ENCODE measurements at places on chromosomes 4 and X.

GRCh38 chr4:142407596-142407995 is 438.5 kb downstream of the INPP4B start:
- no peak for DNase-seq

DNA sequence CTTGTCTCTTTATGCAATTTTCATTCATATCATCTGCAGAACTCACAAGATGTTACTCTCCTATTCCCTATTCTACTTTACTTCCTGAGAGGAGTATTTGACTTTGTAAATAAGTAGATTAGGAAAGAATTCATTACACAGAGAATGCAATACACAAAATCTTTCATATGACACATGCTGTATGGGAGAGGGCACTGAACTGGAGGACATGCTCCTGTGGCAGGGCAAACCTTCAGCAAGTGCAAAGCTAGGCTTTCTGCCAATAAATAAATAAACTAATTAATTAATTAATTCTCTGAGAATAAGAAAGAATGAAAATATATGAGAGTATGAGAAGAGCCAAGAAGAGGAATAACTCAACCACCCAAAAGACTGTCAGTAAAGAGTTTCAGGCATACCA is 33.9 kb downstream of the THAP9 start:
- DNase-seq, result no peak

DNA sequence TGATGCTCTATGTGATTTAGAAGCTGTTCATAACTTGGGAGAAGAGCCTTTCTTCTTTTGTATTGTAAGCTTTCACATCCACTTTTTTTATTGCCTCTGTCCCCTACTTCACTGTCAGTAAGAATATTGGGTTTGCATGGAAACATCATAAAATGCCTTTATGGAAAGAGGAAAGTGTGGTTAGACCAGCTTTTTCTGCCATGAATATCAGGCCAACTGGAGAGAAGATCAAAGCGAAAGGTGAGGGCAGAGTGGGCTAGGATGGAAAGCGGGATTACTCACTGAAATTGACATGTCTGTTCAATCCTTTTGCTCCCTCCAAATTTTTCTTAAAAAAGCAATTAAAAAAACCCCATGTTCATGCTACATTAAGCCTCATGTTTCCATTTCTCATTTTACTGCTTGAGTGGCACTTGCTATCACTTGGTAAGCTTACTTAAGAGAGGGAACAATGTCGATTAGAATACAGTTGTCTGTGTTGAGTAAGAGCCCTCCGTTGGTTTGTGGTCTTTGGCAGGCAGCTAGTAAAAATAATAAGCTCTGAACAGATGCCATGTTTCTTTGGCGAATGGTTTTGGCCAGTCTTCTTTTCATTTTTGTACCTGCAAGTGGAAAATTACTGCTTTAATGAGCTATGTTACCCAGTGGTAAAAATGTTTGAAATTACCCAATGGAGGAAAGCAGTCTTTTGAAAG is 35.9 kb downstream of the SUPT20HL1 start:
- no peak for DNase-seq

- no peak for DNase-seq
Observed at GRCh38 chrX:109463784-109464183, 18.1 kb downstream of the GUCY2F start.

DNA sequence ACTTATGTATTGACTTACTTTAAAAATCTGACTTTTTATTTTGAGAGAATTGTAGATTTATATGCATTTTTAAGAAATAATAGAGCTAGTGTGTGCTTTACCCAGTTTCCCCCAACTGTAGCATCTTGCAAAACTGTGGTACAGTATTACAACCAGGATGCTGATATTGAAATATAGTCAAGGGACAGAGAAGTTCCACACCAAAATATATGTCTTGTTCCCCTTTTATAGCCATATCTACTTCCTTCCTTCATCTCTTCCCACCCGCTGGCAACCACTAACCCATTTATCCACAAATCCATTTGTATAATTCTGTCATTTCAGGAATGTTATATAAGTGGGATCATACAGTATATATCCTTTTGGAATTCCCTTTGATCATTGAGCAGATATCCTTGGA is 16.8 kb downstream of the KDM6A start:
- DNase-seq, result no peak

- no peak for DNase-seq
Observed at GRCh38 chrX:110509755-110510532, 151.3 kb downstream of the RTL9 start.

GRCh38 chr4:171954650-171955049 is 141.4 kb downstream of the GALNTL6 start:
- DNase-seq, result no peak

DNA sequence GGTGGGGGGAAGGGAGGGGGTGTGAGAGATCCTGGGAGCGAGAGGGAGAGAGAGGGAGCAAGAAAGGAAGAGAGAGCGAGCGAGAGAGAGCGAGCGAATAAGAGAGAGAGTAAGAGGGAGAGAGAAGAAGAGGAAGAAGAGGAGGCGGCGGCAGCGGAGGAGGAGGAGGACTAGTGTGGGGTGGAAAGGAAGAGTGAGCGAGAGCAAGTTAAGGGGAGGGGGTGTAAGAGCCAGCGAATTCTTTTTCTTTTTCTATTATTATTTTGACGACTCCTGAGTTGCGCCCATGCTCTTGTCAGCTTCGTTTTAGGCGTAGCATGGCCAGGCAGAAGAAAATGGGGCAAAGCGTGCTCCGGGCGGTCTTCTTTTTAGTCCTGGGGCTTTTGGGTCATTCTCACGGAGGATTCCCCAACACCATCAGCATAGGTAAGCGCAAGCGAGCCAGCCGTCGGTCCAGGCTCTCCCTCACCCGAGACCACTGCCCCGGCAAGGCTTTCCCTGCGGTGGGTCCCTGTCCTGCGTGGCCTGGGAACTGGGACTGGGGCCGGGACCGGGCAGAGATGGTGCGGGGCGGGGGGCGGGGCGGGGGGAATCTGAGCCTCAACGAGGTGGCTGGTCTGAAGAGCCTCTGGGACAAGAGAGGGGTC is at the start of gene GRIA3:
GRIA3 (plus strand) TSS at position 60 of the 647 bp plus-strand sequence; CDS start at position 318, 258 bp downstream.
- DNase-seq, result no peak

DNA sequence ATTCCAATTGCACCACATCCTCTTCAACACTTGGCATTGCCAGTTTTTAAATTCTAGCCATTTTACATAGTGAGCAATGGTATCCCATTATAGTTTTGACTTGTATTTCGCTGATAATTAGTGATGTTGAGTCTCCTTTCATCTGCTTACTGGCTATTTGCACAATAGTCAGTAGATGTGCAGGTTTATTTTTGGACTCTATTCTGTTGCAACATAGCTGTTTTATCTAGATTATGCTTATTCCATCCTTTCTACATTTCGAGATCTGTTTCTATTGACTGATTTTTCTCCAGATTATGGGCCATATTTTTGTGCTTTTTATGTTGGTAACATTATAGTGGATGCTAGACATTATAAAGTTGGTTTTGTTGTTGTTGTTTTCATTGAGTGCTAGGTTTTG is 106.1 kb downstream of the WWC2 start:
- no peak for DNase-seq

DNA sequence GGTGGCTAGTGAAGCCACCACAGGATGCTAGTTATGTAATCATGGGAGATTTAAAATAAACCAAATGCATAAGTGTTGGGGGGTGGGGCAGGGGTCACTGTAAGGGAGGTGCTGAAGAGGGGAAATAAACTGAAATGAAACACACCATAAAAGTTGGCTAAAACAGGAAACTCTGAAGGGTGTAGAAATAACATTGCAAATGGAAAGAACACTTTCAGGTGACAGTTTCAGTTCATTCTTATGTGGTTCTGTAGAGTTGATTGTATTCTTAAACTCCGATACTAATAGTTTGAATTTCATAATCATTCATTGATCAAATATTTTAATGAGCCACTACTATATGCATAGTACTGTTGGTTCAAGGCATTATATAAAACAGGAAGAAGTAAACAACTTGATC is 80.1 kb downstream of the HDAC8 start:
- DNase-seq, result no peak

DNA sequence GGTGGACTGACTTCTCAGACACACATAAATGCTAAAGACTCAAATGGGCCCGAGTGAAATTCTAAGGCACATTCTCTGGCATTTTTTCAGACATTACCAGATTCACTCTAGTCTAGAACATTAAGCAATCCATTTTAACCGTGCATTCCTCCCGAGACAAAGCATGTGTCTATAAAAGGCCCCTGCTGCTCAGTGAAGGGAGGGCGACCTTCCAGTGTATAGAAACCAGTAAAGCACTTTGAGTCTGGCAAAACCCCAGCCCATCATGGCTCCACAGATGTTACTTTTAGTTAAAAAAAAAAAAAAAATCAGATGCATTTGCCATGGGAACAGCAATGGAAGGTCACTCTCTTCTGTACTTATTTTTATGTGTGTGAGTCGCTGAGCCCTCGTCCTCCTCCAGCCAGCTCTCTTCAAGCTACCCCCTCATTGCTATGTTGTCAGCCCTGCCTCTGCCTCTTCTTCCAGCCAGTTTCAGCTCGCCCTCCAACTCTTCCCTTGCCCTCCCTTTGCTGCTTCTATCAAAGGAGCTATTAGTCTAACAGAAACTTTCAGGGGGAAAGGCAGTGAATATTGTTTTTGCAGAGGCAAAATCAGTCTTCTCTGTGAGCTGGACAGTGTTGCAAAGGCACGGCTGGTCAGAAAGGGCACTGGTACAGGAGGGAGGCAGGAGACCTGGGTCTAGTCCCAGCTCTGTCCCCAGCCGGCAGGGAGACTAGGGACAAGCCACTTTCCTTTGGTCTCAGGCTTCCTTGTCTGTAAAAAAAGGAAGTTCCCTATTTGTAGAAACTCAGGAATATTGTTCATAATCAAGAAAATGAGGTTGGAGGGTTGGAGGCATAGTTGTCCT is 644.2 kb downstream of the ZNF674 start:
- DNase-seq, result no peak

DNA sequence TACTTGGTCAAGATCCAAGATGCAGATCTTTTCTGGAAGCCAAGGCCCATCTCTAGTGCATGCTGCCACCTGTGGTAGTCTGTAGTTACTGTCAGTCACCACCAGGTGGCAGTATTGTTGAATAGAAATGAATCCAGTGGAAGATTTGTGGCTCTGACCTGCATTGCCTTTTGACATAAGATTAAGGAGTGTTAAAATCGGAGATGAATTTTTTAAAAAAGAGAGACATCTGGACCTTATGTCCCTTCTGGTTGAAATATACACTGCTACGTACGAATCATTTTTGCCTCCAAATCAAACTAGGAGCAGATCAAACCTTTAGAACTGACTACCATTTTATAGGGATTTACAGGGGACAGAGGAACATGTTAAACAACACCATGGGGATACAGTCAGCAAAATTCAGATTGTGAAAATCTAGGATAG is 46.9 kb upstream of the RHOH start:
- DNase-seq, result peak; percentile 56

GRCh38 chrX:31894152-31894551 is 822.3 kb upstream of the FTHL17 start:
- DNase-seq, result no peak

DNA sequence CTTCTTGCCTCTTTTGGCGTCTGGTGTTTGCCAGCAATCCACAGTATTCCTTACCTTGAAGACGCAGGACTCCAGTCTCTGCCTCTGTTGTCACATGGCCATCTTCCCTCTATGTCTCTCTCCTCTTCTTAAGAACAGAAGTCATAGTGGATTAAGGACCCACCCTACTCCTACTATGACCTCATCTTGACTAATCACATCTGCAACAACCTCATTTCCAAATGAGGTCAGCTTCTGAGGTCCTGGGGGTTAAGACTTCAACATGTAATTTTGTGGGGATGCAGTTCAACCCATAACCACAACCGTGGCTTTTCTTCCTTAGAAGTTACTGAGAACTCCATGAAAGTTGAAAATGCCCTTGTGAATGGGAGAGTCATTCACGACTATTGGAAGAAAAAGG is 23.3 kb downstream of the TLR8 start:
- DNase-seq, result no peak

GRCh38 chr4:40337523-40337922 is 2.4 kb downstream of the CHRNA9 start:
- DNase-seq, result no peak

DNA sequence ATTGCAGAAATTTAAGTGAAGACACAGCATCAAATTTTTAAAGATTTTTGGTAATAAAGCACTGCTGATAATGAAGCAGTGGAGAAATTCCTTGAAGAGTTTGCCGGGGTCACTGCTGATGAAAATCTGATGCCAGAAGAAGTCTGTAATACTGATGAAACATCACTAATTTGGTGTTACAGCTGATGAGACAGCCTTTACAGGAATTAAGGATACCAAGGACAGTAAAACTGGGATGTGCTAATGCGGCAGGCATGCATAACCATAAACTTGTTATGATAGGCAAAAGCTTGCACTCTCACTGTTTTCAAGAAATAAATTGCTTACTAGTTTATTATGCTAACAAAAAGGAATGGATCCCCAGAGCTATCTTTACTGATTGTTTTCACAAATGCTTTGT is 52.9 kb upstream of the VEGFC start:
- no peak for DNase-seq

DNA sequence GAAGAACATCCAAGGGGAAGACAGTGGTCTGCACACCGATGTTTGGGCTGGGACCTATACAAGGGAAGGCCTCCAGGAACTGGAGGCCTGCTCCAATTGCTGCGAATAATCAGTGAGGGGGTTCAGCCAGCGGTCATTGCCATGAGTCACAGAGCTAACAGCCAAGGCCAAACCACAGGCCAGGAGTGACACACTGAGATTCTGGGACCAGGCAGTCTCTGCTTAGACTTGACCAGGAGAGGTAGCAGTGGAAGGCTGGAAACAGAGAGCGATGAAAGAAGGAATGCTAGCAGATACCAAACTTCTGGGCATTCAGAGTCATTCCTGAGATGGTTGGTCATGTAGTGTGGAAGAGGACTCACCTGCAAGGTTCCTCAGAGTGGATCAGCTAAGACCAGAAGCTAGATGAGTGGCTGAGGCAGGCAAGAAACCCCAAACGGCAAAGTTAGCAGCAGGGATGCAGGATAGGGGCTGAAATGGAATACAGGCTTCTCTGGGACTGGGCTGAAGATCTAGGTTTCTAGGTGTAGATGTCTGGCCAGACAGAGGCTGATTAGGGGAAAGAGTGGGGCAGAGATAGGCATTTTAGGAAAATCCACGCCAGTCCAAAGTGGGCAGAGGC is 54.7 kb downstream of the CNGA2 start:
- DNase-seq, result no peak

DNA sequence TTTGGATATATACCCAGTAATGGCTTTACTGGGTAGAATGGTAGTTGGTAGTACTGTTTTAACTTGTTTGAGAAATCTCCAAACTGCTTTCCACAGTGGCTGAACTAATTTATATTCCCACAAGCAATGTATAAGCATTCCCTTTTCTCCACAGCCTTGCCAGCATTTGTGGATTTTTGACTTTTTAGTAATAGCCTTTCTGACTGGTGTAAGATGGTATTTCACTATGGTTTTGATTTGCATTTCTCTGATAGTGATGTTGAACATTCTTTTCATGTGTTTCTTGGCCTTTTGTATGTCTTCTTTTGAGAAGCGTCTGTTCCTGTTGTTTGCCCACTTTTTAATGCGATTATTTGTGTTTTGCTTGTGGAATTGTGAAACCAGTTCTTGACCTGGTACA is 290.5 kb downstream of the BMPR1B start:
- no peak for DNase-seq

GRCh38 chr4:137495578-137495977 is 36.7 kb downstream of the PCDH18 start:
- no peak for DNase-seq

Data from NCI-H1694 treated with DMSO at 0.1 percent for 48 hours (cell line).